Activated B cell treated with CpG ODN at 0.5 μM for 24 hours (primary cell): ENCODE measurements at places on chromosomes 5 and 9. TPM values are rescaled to one million over a fixed set of nuclear protein-coding genes. Genes with fewer than 3 reads are reported as not detected.

Gene GDF9
- total RNA-seq = 0.29 and 0.39 TPM in 2 replicates

DNA sequence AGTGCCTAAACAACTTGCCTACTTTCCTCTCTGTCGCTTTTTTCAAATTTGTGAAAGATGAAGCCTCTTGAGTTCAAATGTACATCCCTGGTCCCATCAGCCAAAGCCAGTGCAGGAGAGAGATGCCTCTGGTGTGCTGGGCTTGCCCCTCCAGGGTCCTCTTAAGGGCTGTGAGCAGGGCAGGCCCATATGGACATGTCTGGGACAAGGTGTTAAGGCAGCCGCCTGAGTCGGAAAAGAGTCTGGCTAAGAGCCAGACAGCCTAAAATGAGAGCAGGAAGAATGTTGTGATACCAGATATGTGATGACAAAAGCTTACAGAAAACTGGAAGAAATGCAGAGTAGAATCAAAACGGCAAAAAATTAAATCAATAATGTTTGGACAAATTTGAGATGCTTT lies 72.5 kb downstream of the APTX start:
- no peak for DNase-seq

GRCh38 chr9:132820169-132820944 lies 57.7 kb downstream of the AK8 start:
- no peak for DNase-seq

Gene GCNT4
- not detected in 2 replicates for total RNA-seq

DNA sequence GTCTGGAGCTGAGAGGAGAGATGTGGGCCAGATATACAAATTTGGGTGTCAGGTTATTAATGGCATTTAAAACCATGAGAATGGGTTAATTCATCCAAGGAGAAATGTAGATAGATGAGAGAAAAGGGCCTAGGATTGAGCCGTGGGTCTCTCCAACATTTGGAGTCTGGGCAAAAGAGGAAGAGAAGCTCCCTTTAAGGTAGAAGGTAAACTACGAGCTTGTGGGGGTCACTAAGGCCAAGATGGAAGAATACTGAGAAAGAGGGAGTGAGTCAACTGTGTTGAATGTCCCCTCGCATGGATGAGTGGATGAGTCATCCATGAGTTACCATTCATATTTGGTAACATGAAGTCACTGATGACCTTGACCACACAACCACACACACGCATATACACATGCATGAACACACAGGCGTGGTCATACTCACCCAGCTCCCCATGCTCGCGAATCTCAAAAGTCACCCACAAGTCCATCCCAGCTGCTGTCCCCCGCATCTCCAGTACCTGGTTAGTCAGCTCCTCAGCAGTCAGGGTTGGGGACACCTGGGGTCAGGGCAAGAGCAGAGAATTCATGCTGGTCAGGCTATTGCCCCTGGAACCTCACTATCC lies 6.8 kb upstream of the FCHSD1 start:
- no peak for DNase-seq

- peak; percentile 61 for DNase-seq
Observed at GRCh38 chr5:120457839-120458507, 6.1 kb upstream of the PRR16 start.

- no peak for DNase-seq
Observed at GRCh38 chr5:150085950-150086715, at the start of gene CSF1R. Gene CSF1R (minus strand): TSS chr5:150086554. CDS start chr5:150086427, 127 bp downstream.

Gene SIMC1
- total RNA-seq = 32.1 and 35.3 TPM in 2 replicates

Gene ANXA2R
- total RNA-seq = 6.7 and 7.9 TPM in 2 replicates

DNA sequence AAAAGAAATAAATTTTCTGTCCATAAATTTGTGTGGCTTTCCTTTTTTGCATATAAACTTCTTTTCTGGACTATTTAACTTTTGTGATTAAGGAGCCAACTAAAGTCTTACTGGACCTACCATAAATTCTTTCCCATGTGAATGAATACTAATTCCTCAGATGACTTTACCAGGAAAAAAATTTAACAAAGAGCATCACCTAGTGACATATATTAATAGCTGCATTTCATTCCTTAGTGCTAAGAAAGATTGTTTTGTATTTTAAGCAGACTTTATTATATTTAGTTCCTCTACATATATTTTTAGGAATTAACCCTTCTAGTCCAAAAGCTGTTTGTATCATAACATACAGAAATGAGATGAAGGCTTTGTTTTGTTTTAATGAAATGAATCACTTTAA lies 64.4 kb downstream of the C9orf85 start:
- DNase-seq = no peak

DNA sequence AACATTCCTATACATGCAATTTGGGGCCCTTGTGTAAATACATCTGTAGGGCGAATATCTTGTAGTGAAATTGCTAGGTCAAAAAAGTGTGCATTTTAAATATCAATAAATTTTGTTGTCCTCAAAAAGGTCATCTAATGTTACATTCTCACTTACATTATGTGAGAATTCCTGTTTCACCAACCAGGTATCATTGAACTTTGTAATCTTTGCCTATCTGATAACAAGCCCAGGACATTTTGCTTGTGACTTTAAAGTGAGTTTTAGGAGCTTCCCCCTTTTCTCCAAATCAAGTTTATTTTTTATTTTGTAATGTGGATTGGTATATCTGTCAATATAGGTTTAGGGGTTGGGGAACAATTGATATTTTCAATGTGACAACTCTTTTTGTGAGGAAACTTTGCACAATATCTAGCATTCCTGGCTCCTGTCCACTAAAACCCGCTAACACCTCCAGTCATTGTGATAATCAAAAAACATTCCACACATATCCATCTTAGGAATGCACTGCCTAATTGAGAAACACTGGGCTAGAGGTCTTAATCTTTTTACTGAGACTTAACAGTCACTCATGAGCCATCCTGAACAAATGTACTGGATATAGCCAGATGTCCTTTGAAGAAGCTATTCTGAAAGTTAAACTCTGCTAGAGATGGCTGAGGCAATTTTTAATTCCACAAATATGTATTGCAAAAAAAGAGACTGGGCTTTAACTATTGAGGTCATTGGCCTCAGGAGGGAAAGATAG lies 72.5 kb upstream of the SLC1A1 start:
- DNase-seq = no peak

GRCh38 chr9:73911804-73912203 lies 585.3 kb upstream of the RORB start:
- DNase-seq = no peak

Gene SLC46A2
- not detected in 2 replicates for total RNA-seq

Gene CCNJL
- 0.09 TPM in 1 of 2 replicates, not detected in the other for total RNA-seq

Gene JADE2
- total RNA-seq = 218 and 225 TPM in 2 replicates

- no peak for DNase-seq
Observed at GRCh38 chr9:123867034-123867433, 62.9 kb downstream of the DENND1A start.

Gene TMEM174
- not detected in 2 replicates for total RNA-seq

DNA sequence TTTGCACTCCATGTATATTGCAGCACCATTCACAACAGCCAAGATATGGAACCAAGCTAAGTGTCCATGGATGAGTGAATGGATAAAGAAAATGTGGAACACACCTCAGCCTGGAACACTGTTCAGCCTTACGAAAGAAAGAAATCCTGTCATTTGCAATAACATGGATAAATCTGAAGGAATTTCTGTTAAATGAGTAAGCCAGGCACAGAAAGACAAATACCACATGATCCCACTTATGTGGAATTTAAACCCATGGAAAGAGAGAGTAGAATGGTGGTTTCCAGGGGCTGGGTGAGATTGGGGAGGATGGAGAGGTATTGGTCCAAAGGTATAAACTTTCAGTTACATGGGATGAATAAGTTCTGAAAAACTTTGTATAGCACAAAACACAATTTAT lies 228.9 kb upstream of the CD180 start:
- DNase-seq = no peak

DNA sequence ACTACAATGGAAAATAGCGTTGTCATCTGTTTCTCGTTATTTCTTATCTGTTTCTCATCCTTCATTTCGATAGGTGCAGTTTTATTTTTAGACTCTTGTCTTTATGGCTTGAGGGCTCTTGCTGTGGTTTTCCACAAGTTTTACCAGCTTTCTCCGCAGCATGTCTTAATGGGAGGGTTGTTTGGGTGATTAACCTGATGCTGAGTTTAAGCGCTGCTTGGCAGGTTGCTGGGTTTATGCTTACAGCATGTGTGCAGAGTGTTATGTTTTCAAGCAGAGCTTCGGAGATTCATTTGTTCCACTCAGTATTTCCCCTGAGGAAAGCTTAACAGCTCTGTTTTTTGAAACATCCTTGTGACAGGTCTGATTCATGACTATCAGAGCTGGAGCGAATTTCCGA lies 154.0 kb downstream of the SLC12A2 start:
- DNase-seq = no peak

DNA sequence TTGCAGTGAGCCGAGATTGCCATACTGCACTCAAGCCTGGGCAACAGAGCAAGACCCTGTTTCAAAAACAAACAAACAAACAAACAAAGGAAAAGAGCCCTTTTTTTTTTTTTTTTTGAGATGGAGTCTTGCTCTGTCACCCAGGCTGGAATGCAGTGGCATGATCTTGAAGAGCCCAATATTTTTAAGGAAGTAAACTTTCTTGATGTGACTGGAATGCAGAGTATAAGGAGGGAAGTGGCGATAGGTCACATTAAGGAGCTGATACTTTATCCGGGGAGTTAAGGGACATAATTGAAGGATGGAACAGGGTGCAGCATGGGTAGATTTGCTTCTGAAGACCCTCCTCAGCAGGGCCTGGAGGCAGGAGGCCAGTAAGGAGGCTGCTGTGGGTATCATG lies 13.0 kb downstream of the NAIF1 start:
- DNase-seq = no peak

- no peak for DNase-seq
Observed at GRCh38 chr9:117715411-117715989, 11.3 kb downstream of the TLR4 start.

DNA sequence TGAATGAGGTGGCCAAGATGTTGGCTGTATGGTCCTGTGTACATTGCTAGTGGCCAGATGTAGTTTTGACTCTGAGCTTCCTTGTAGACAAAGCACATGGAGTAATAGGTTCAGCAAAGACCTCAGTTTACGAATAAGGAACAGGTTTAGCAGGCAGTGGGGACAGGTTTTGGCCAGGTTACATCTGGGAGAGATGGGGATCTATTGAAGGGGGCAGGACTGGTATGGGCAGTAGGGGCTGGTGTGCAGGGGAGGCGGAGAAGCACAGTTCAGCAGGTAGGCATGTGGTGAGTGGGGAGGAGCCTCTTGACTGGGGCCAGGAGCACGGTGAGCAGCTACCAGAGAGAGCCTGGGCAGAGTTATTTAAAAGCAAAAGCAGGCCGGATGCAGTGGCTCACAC lies 67.3 kb downstream of the PDZD2 start:
- no peak for DNase-seq

GRCh38 chr9:107631788-107632187 lies 142.2 kb upstream of the KLF4 start:
- no peak for DNase-seq

GRCh38 chr5:65213921-65214525 lies 267.7 kb downstream of the ADAMTS6 start:
- no peak for DNase-seq

DNA sequence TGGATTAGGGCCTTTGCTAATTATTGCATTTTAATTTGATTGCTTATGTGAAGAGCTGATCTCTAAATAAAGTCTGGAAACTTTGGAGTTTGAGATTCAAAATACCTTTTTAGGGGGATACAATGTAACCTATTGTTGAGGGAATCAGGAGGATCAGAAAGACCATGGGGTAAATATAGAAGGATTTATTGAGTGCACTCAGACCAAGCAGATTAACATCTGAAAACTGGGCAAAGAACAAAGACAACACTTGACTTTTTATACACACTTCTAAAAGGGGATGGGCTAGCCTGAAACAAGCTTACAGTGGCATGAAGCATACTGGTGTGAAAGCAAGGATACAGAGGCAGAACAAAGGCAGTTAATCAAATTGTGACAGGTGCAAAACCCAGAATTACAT lies 174.3 kb downstream of the MRPS30 start:
- no peak for DNase-seq

DNA sequence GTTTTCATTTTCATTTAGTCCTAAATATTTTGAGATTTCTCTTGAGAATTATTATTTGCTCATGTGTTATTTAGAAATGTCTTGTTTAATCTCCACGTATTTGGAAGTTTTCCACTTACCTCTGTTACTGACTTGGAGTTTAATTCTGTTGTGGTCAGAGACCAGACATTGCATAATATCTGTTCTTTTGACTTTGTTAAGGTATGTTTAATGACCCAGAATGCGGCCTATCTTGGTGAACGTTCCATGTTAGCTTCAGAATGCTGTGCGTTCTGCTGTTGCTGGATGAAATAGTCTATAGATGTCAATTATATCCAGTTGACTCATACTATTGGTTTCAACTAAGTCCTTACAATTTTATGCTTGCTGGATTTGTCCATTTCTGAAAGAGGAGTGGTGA lies 325.3 kb upstream of the TARS1 start:
- no peak for DNase-seq

DNA sequence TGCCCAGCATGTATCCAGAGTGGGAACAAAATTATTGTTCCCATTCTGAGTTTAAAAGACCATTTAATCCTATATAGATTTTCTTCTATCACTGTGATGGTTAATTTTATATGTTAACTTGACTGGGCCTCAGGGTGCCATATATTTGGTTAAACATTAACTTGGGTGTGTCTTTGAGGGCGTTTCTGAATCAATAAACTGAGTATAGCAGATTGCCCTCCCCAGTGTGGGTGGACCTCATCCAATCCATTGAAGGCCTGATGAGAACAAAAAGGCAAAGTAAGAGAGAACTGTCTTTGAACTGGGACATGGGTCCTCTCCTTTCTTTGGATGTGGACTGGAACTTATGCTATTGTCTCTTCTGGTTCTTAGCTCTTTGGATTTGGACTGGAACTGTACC lies 17.3 kb downstream of the RIOK2 start:
- DNase-seq = no peak

Gene CD72
- 118 and 125 TPM in 2 replicates for total RNA-seq

DNA sequence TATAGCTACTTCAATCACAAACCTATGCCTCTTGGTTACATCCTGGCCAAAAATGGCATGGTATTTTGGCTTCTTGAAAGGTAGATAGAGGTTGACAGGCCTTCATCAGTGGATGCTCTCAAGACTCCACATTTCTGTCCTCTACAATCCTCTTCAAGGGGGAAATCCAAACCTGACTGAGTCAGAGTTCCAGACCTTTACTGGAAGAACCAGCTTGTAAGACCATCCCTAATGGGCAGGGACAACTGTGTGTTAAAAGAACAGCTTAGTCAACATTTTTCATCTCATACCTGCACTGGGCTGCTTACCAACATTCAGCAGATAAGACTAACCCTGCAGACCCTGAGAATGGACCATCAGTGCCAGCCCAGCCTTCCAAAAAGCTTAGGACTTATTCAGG lies 155.7 kb downstream of the CDK5RAP2 start:
- DNase-seq = no peak

GRCh38 chr9:34590381-34591247 lies 1.1 kb upstream of the CNTFR start:
- no peak for DNase-seq

Gene LCN2
- not detected in 2 replicates for total RNA-seq

- DNase-seq = peak; percentile 60
Observed at GRCh38 chr9:99105152-99106043, 485 bp downstream of the TGFBR1 start.

Gene DIMT1
- total RNA-seq = 28.2 and 28.7 TPM in 2 replicates

Gene JAKMIP2
- 2.0 and 3.1 TPM in 2 replicates for total RNA-seq

Gene SIT1
- total RNA-seq = 27.5 and 28.0 TPM in 2 replicates

GRCh38 chr5:67165526-67166459 lies 30.8 kb downstream of the CD180 start:
- DNase-seq = peak; percentile 67

GRCh38 chr5:59709846-59710245 lies 183.7 kb downstream of the PDE4D start:
- no peak for DNase-seq

Gene EQTN
- not detected in 2 replicates for total RNA-seq

GRCh38 chr5:177220576-177220975 lies 82.9 kb downstream of the RAB24 start:
- no peak for DNase-seq
